ENCODE measurements at places on chromosomes 2 and 18. TPM values are rescaled to one million over a fixed set of nuclear protein-coding genes. Genes with fewer than 3 reads are reported as not detected.

- no peaks in the 10 kb centered on the region for H3K36me3 ChIP-seq
- no peak overlapping the region for H3K27ac ChIP-seq
- no peak for DNase-seq
- H3K4me1 ChIP-seq, result no peaks in the 10 kb centered on the region
Observed at GRCh38 chr18:8778386-8778785, 73.0 kb downstream of the MTCL1 start.

DNA sequence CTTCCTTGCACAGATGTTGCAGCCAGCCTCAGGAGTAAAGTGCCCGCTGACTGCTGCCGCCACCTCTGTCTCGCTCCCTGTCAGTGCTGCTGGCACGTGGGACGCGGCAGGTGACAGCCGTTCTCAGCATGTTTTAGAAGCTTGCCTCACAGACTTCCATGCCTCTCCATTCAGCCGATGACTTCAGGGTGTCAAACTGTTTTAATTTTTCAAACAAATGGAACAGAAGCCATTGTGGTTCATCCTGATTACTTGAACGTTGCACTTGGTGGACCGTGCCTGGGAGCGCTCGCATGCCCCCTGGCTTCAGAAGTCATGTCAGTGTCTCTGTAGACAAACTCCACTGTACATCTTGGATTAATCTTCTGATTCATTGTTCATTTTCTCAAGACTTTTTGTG lies 62.7 kb upstream of the EML6 start:
- no peak overlapping the region for H3K27ac ChIP-seq
- no peaks in the 10 kb centered on the region for H3K27me3 ChIP-seq
- DNase-seq, result no peak
- peaks cover 86% of the 10 kb centered on the region for H3K36me3 ChIP-seq

- H3K36me3 ChIP-seq, result no peaks in the 10 kb centered on the region
- H3K4me3 ChIP-seq, result no peak overlapping the region
- no peak overlapping the region for H3K27ac ChIP-seq
- H3K4me1 ChIP-seq, result no peaks in the 10 kb centered on the region
Observed at GRCh38 chr18:5066380-5066977, 130.6 kb downstream of the AKAIN1 start.

DNA sequence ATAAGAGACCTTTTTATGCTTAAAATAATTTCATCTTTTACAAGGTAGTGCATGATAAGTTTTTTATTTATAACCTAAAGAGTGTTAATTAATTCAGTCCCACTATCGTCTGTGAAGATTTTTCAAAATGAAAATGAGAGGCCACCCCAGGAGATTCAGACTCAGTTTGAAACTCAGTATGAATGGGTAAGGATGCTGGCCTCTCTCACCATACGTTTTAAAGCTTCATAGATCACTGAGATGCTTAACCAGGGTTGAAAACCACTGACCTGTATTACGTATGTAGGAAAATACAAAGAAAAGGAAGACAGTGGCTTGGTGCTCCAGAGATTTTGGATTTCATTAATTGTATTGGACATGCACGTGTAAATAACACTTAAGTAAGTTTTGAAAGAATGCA lies 278.7 kb downstream of the FSIP2 start:
- H3K27ac ChIP-seq, result no peak overlapping the region
- no peak for DNase-seq
- H3K4me1 ChIP-seq, result no peaks in the 10 kb centered on the region

Gene TEX44
- not detected for polyA plus RNA-seq

- H3K4me1 ChIP-seq, result no peaks in the 10 kb centered on the region
- no peak for DNase-seq
- no peak overlapping the region for H3K4me3 ChIP-seq
- no peak overlapping the region for H3K27ac ChIP-seq
- no peaks in the 10 kb centered on the region for H3K36me3 ChIP-seq
Observed at GRCh38 chr2:11102466-11102865, 52.8 kb upstream of the SLC66A3 start.

DNA sequence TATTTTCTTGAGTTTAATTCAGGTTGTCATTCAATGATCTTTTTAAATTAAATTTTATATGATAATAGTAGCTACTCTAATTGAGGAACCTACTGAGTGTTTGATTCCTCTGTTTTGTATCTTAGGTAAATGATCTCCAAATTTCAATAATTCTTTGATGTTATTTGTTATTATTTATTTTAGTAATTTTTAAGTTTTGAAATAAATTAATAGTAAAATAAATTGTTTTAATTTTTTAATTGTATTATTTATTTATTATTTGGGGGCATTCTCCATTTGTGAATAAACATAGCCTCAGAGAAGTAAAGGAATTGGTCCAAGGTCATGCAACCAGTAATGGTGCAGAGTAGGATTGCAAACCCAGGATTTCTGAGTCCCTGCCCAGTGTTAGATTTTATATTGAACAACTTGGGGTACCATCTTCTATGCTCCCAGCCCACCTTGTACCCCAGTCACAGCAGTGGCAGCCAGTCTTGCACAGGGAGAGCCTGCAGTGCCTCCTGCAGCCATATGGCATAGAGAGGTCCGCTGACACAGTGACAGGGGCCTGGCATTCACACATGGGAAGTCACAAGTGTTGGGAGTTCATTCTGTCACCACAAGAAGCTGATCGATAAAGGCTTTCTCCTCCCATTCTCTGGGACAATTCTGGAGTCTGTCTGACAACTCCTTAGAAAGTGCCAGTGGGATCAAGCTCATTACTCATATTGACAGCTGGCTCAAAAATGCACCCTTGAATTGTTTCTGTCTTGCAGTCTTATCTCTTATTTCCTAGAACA lies 110.0 kb upstream of the ETAA1 start:
- H3K4me3 ChIP-seq, result no peak overlapping the region
- H3K27ac ChIP-seq, result no peak overlapping the region
- H3K36me3 ChIP-seq, result no peaks in the 10 kb centered on the region
- no peak for DNase-seq
- no peaks in the 10 kb centered on the region for H3K4me1 ChIP-seq
- no peaks in the 10 kb centered on the region for H3K27me3 ChIP-seq

GRCh38 chr2:16281451-16282335 lies 341.3 kb downstream of the MYCN start:
- no peak for DNase-seq
- H3K27ac ChIP-seq, result no peak overlapping the region
- no peaks in the 10 kb centered on the region for H3K36me3 ChIP-seq

Gene IL37
- not detected for polyA plus RNA-seq

Gene MC2R
- polyA plus RNA-seq, result not detected

Gene SATB2
- 0.80 TPM for polyA plus RNA-seq

Gene EN1
- not detected for polyA plus RNA-seq

DNA sequence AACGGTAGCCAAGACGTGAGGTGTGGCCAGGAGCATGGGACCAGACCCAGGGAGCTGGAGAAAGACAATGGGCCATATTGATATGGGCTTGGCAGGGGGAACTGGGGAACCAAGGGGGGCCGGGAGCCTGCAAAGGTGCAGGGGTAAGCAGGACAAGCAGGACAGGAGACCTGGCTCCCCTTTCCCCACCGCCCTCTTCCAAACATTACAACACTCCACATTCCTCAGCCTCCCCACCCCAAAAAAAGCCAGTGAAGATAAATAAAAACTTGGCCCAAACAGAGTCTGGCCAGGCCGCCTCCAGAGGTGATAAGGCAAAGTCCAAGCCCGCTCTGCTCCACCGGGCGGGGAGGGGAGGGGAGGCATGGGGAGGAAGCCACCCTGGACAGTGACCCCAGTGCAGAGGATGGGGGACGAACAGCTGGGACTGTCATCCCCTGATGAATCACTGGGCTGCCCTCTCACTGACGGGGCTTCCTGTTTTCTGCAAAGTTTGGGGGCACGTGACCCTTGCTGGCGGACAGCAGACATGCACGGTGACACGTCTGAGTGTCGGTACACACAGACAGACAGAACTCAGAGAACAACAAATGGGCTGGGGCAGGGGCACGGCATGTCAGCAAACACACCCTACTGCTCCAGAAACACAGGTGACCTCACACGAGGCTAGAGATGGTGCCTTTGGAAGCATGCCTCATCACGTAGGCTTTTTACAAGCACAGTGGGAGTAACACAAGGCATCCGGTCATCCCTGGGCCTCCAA lies 100.2 kb downstream of the TNS1 start:
- DNase-seq, result peak; percentile 73
- peaks cover 81% of the 10 kb centered on the region for H3K4me1 ChIP-seq
- H3K27me3 ChIP-seq, result no peaks in the 10 kb centered on the region
- peak overlapping the region; percentile 90 for H3K27ac ChIP-seq
- H3K36me3 ChIP-seq, result no peaks in the 10 kb centered on the region

Gene MC4R
- polyA plus RNA-seq, result not detected

Gene SLC19A3
- polyA plus RNA-seq, result 2.3 TPM

- peak overlapping the region; percentile 71 for H3K27ac ChIP-seq
- no peak for DNase-seq
- no peaks in the 10 kb centered on the region for H3K36me3 ChIP-seq
- no peaks in the 10 kb centered on the region for H3K27me3 ChIP-seq
- peak overlapping the region; percentile 92 for H3K4me3 ChIP-seq
- peaks cover 7% of the 10 kb centered on the region for H3K4me1 ChIP-seq
Observed at GRCh38 chr2:10688921-10689807, 611 bp downstream of the NOL10 start.

DNA sequence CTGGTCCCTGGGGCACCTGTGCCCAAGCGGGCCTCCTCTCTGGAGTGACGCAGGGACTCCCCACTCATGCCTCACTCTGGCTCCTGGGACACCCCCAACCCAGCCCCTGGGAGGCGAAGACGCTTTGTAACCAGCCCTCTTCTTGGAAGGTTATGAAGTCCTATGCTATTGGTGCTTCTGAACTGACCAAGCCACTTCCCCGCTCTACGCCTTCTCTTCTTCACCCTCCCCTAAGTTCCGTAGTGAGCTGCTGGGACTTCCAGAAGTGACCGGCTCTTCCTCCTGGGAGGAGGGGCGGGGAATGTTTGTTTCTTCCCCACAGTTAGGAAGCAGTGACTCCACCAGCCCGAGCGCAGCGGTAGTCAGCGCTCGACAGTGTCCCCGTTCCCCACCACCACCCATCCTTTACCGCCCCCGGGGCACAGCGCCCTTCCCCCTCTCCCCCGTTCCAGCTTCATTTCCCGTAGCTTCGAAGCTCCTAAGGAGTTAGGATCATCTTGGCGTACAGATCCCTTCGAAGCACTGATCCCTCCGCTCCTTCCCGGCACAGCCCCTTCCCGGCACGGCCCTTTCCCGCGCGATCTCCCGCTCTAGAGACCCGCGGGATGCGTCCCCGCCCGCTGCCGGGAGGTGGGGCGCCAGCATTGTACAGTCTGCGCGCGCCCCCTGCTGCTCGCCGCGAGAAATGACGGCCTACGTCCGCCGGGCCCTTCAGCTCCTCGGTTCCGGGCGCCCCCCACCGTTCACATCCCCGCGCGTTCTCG lies 25.3 kb upstream of the NOTO start:
- H3K4me3 ChIP-seq, result peak overlapping the region; percentile 48
- H3K27me3 ChIP-seq, result no peaks in the 10 kb centered on the region
- no peak overlapping the region for H3K27ac ChIP-seq
- peaks cover 16% of the 10 kb centered on the region for H3K4me1 ChIP-seq

Gene CCDC74A
- 10.6 TPM for polyA plus RNA-seq

DNA sequence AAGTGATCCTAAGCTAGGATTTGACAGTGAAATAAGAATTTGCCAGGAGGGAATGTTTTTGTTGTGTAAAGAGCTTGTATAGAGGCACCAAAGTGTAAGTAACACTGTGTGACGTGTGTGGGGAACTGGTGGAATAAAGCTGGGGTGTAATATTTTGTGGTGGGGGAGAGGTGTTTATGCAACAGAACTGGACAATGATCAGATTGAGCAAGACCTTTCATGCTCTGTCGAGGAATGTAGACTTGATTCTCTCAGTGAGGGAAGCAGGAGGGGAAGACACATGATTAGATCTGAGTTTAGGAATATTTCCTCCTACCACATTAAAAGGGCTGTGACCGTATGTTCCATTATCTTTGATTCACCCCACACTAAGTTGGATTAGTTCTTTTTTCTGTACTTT lies 43.6 kb downstream of the EFEMP1 start:
- no peak overlapping the region for H3K4me3 ChIP-seq
- no peaks in the 10 kb centered on the region for H3K27me3 ChIP-seq
- no peaks in the 10 kb centered on the region for H3K36me3 ChIP-seq
- H3K27ac ChIP-seq, result no peak overlapping the region

Gene MAP3K19
- polyA plus RNA-seq, result not detected

DNA sequence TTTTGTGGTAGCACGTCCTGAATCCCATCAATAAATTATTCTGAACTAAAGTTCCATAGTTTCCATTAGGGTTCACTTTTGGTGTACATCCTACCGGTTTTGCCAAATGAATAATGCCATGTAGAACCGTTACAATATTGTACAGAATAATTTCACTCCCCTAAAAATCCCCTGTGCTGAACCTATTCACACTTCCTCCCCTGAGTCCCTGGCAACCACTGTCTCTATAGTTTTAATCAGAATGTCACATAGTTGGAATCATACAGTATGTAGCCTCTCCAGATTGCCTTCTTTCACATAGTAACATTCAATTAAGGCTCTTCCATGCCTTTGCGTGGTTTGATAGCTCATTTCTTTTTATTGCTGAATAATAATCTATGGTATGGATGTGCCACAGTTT lies 9.6 kb upstream of the CASP8 start:
- H3K4me3 ChIP-seq, result no peak overlapping the region
- no peak for DNase-seq

GRCh38 chr2:239827523-239827890 lies 197.6 kb downstream of the NDUFA10 start:
- no peaks in the 10 kb centered on the region for H3K4me1 ChIP-seq
- no peaks in the 10 kb centered on the region for H3K27me3 ChIP-seq
- no peak overlapping the region for H3K4me3 ChIP-seq
- DNase-seq, result no peak
- H3K27ac ChIP-seq, result no peak overlapping the region
- H3K36me3 ChIP-seq, result no peaks in the 10 kb centered on the region

DNA sequence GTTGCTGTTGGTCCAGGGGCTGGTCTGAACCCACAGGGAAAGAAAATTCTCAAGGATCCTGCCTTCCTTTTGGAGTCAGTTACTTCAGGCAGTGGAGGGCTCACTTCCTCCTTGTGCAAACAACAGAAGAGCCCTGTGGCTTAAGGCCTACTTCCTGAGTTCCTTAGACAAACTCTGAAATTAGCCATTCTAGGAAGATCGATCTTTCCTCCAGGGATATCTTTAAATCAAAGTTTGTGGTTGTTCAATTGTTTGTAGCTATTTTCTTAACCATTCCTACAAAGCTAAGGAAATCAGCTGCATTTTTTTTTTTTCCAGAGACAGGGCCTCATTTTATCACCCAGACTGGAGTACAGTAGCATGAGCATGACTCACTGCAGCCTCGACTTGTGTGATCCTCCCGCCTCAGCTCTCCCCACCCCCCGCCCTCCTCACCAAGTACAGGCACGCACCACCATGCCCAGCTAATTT lies 156.0 kb downstream of the TANC1 start:
- no peaks in the 10 kb centered on the region for H3K36me3 ChIP-seq
- peak overlapping the region; percentile 56 for H3K27ac ChIP-seq

GRCh38 chr18:23825978-23826405 lies 136.7 kb downstream of the LAMA3 start:
- no peak for DNase-seq
- no peaks in the 10 kb centered on the region for H3K36me3 ChIP-seq
- no peaks in the 10 kb centered on the region for H3K27me3 ChIP-seq
- H3K4me1 ChIP-seq, result no peaks in the 10 kb centered on the region

Data from pancreas (tissue), 10 donors.